Renal cortex interstitium (tissue), 15 donors: ENCODE measurements at places on chromosomes 2 and 18. TPM values are rescaled to one million over a fixed set of nuclear protein-coding genes. Genes with fewer than 3 reads are reported as not detected.

- DNase-seq, result no peak
Measured at GRCh38 chr18:11996190-11996754, 15.0 kb downstream of the IMPA2 start.

- no peak for DNase-seq
Measured at GRCh38 chr2:162521871-162522650, 178.1 kb downstream of the GCA start.

- no peak for DNase-seq
Measured at GRCh38 chr2:186429104-186429503, 57.0 kb upstream of the ZC3H15 start.

- DNase-seq, result no peak
Measured at GRCh38 chr18:58102018-58102417, 58.0 kb downstream of the NEDD4L start.

DNA sequence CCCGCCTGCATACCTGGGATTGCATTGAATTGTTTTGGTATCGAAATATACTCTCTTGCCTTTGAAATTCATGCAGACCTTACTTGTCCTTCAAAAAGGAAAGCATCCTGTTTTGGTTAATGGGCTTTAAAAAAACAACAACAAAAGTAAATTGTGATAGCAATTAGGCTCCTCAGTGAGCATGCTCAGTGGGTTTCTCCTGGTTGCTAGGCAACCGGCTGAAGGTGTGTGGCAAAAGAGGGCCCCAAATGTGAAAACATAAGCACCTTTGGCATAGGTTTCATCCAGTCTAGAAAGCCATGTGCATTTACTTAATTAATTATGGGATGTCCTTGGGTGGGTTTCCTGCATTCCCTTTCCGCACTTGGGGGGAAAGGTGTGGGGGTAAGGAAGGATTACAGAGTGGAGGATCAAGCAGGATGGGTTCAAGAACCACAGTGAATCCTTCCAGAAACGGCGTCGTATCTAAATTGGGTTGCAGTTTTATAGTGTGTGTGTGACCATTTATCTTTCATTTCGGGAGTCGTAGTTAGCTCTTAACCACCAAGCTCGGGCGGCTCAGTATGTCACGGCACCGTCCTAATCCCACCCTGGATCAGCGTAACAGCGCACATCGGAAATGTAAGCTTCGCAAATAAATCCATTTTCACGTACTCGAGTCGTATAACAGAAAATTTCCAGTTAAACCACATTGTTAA is 274.9 kb upstream of the TCF4 start:
- DNase-seq, result no peak

DNA sequence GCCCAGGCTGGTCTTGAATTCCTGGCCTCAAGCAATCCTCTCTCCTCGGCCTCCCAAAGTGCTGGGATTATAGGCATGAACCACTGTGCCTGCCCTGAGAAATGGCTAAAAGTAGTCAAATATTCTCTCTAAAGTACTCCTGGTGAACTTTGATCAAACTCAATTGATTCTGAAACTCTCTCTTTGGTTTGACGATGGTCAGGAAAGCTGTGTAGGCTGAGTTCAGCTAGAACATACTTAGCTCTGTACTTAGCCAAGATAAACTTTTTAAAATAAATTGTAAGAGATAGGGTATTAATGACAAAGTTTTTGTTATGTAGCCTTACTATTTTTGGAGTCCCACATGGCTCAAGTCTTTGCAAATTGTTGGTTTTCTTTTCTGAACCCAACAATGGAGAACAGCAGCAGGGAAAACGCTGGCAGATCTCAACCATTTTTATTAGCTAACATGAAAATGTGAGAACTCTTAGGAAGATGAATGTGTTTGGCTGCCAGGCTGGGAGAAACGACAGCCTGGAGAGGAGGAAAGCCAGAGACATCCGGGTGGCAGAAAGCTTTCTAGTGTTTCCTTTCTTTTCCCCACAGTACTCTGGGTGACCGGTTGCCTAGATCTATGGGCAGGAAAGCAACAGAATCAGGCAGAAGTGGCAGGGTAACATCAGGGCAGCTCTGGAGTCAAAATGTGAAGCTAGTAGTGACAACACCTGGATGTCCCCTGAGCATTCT is 193.0 kb upstream of the LHCGR start:
- DNase-seq, result no peak

DNA sequence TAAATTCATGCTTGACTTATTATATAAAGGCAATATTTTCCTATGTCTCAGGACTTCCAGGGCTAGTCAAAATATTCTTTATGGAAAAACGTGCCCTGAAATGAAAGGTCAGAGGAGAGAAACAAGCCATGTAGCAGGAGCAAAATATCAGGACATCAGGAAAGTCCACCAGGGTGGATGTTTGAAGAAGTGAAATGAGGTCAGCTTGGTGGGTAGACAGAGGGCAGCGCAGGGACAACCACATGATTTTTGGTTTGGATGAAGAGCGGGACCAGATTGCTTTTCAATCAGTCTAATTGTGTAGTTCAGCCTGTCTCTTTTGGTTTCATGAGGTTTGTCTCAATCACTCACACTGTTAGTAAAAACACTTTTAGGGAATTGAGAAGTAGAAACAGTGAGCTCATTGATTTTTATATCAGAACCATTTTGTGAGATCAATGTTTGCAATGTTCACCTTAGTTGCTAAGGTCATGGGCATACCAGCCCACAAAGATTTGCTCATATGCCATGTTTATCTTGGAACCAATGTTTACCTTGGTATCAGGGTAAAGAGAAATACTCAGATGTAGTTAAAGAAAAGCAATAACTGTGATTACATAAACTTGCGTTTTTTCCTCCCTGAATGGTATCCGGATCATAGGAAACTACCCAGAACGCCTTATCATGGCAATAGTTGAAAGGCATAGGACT is 32.1 kb downstream of the GKN2 start:
- DNase-seq, result no peak

- DNase-seq, result no peak
Measured at GRCh38 chr2:121360566-121361300, 75.7 kb upstream of the TFCP2L1 start.

- DNase-seq, result no peak
Measured at GRCh38 chr18:2495381-2495780, 75.9 kb downstream of the METTL4 start.

DNA sequence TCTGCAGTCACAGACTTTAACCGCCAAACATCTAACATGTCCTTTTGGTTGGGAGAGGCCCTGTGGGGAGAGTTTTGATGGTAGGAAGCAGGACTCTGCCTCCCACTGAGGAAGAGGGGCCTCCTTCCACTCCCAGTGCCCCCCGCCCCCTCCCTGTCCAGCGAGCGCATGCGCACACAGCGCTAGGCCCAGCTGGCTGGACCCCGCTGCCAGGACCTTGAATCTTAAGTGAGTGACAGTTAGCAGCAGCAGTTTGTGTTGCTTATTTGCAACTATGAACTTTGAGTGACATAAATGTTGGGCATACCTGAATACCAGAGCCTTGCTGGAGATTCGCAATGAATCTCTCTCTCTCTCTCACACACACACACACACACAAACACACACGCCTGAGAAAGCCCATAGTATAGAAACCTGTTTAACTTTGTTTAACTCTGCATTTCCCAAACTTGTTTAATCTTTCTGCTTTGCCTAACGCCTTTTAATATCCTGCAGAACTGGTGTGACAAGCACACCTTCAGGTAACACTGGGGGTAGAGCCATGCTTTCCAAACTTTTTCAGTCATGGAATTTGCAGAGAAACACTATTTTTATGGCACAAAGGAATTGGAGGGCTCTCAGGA is 134.6 kb upstream of the SMAD2 start:
- DNase-seq, result no peak

DNA sequence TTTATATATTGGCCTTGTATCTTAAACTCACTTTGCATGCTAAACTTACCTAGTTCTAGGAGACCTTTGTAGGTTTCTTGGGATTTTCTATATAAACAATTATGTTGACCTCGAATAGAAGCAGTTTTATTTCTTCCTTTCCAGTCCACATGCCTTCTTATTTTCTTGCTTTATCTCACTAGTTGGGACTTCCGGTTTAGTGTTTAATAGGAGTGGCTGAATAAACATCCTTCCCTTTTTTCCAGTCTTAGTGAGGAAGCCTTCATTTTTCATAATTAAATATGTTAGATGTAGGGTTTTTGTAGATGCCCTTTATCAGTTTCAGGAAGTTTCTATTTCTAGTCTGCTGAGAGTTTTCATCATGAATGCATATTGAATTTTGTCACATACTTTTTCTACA is 347.3 kb upstream of the HNRNPA3 start:
- no peak for DNase-seq

DNA sequence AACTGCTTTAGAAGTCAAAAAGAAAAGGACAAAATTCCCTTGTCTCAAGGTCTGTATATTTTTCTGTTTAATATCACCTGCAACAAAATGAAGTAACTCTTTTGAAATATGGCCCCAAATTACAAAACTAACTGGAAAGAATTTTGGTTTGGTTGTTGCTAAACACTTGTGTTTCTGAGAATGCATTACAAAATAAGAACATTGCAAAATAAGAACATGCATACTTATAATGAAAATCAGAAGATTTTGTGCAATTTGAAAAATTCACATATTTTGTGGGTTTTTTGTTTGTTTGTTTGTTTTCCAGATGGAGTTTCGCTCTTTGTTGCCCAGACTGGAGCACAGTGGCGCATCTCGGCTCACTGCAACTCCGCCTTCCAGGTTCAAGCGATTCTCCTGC is 21.8 kb downstream of the NDUFB3 start:
- DNase-seq, result no peak

DNA sequence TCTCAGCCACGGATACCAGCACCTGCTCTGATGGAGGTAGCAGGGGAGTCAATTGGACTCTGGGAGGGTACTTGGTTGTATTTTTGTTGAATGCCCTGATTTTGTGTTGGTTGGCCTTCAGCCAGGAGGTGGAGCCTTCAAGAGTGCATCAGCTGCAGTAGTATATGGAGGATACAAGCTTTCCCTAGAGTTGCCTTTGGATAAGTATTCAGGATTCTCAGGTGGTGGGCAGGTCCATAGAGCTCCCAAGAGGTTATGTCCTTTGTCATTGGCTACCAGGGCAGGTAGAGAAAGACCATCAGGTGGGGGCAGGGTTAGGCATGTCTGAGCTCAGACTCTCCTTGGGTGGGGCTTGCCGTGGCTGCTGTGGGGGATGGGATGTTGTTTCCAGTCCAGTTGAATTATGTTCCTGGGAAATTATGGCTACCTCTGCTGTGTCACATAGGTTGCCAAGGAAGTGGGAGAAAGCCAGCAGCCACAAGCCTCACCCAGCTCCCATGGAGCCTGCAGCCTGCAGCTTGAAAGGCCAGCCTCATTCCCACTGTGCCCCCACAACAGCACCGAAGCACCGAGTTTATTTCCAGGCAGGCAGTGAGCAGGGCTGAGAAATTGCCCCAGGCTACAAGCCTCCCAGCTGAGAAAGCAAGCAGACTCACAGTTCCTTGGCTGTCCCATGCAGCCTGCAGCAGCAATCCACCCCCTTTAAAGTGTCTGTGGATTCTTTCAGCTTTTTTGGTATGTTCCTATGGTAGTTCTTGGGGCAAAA is 38.6 kb upstream of the CHST9 start:
- DNase-seq, result no peak

GRCh38 chr2:174527959-174528358 is 41.1 kb upstream of the GPR155 start:
- DNase-seq, result no peak

PDCD1 gene
- polyA plus RNA-seq, result not detected

CD226 gene
- 2.6 TPM for polyA plus RNA-seq

TXNDC2 gene
- not detected for polyA plus RNA-seq

ACTG2 gene
- polyA plus RNA-seq, result 0.51 TPM

UGT1A5 gene
- polyA plus RNA-seq, result not detected

TMEM169 gene
- polyA plus RNA-seq, result 14.4 TPM

LYPD6B gene
- polyA plus RNA-seq, result 31.8 TPM
